EL (cell line): ENCODE measurements at places on chromosomes 4 and X.
A peak's percentile ranks its signal among the peaks of the same experiment; 100 is the strongest.

GRCh38 chrX:98114021-98114420, 1230.3 kb downstream of the RPA4 start:
- DNase-seq = no peak

GRCh38 chr4:7841071-7841470, 98.6 kb downstream of the AFAP1 start:
- no peak for DNase-seq

GRCh38 chr4:109890076-109890475, 22.6 kb upstream of the EGF start:
- no peak for DNase-seq

- DNase-seq = peak; percentile 63
Measured at GRCh38 chr4:4443821-4444220, 56.9 kb downstream of the NSG1 start.

GRCh38 chr4:171025776-171026175, 787.4 kb upstream of the GALNTL6 start:
- DNase-seq = no peak

- DNase-seq = no peak
Measured at GRCh38 chr4:174699654-174700053, 129.4 kb downstream of the GLRA3 start.

- no peak for DNase-seq
Measured at GRCh38 chrX:134679644-134680043, 21.4 kb upstream of the PLAC1 start.

DNA sequence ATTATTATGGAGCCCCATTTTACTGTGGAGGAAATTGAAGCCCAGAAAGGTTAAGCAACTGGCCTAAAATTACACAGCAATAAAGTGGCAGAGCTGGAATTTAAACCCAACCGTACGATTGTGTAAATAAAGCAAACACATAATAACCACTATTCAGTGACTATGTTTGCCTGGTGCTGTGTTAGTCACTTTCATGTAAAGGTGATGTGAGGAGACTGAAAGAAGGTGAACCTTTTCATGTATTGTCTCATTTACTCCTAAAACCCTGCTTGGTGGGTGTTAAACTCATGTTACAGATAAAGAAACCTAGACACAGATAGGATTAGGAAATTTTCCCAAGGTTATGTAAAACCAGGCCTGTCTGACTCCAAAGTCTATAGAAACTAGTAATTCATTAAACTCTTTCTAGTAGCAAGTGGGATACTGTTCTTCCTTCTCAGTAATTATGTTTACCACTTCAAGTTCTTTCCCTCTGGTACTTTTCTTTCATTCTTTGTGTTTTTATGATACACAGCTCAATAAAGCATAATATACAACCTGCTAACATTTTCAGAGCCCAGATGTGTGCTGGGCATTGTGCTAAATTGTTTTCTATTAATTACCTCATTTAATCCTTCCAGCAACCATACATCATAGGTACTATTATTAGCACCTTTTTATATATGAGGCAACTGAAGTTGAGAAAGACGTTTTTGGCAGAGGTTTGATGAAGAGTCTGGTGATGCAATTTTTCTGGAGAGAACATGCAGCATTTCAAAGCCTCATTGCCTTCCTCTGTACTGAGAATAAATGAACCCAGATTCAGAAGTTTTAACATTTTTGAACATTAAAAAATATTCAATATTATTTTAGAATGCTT, 202.7 kb downstream of the SPRY1 start:
- no peak for DNase-seq
